GM13976 (cell line): ENCODE measurements at places on chromosomes 16 and 17.

GRCh38 chr16:47470810-47471209, 9.7 kb downstream of the PHKB start:
- DNase-seq = no peak

GRCh38 chr17:50689956-50690886, 17.5 kb downstream of the ANKRD40 start:
- DNase-seq = peak; percentile 25

DNA sequence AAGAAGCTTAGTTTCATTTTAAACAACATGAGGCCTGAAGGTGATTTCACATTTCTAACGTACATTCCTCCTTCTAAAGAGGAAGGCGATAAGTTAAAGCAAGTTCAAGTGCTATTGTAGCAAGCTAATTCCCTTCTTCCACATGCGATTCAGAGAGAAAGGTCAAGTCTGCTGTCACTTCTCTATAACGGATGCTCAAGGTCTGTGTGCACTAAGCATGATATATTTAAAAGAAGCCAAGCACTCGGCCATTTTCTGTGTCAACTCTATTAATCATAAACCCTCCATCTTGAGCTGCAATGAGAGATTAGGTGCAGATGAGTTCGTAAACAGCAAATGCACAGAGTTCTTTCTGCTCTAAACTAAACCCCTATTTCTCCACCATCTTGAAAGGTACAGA, 568.8 kb upstream of the ZFHX3 start:
- no peak for DNase-seq

- no peak for DNase-seq
These were observed 500.2 kb downstream of the SHISA9 start for GRCh38 chr16:13401641-13402040.

DNA sequence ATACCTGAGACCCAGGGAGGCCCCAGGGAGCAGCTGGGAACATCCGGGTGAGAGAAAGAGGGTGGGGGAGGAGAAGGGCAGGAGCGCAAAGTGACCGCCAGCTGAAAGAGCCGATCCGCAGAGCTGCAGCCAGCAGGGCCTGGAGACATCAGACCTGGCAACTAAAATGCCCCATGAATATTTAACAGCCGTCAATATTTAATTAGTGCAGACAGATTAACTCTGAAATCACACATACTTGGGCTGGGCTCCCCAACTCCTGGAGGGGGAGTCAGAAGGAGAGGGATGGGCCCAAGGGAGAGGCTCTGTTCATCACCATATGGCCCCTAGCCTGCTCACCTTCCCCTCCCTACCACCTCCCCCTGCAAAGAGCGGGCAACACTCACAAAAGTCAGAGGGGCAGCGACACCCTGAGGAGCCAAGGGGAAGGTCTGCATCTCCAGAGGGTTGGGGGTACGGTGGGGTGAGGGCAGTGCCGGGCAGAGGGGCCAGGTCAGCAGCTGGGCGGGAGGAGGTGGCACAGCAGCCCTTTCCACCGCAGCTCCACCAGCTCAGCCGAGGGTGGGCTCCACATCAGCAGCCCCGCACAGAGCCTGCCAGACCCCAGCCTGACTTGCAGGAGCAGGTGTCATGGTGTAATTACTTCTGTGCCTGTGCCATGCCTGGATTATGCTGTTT, 61.9 kb upstream of the CCL1 start:
- no peak for DNase-seq

- DNase-seq = no peak
These were observed 154.0 kb downstream of the LGALS9B start for GRCh38 chr17:20313306-20313705.

DNA sequence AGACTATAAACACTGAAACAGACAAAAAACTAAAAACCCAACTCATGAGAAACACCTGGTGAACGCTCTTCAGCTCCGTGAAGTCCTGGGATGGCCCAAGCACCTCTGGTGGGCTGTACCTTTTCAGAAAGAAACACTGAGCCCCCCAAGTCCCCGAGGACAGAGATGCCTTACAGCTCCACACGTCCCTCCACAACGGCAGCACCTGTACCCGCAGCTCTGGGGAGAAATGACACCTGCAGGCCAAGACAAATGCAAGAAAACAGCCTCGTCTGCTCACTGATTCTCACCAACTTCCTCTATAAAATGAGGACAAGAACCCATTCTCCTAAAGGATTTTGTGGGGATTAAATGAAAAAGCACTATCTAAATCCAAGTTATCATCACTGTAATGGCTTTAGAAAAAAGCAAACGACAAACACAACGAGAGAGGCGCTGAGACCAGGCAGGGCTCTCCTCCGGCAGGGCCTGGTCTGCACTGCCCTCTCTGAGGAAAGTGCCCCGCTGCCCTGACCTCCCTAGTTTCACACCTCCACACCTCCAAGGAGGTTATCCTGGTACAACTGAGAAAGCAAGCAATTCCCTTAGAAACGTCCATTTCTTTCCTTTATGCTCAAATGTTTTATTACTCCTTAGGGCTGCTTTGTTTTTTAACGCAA, 114.9 kb downstream of the ZNF778 start:
- no peak for DNase-seq
